ENCODE measurements at places on chromosomes 3 and 15. TPM values are rescaled to one million over a fixed set of nuclear protein-coding genes. Genes with fewer than 3 reads are reported as not detected.

The ZNF860 gene
- 4.4 TPM for total RNA-seq

DNA sequence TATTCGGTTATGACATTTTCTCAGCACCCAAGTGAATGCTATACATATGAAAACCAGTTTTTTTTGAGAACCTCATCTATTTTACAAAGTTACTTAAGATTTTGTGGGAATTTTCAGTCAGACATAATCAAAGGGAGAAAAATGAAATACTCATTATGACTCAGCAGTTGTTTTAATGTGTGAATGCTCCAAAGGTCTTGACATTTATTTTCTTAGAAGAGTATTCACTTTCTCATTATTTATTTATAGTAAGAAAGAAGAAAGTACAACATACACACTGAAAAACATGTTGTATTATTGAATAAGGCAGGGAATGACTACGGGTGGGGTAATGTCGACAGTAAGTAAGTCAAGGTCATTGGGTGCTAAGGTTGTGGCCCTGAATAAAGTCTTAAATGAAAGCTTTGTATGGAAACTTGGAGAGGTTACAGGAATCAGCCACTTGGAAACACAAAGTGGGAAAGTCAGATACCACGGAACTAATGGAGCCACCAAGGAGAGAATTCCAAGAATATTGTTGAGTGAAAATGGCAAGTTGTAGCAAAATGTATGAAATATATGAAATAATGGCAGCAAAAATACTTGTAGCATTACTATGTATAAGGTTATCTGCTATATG is 844.5 kb downstream of the TBL1XR1 start:
- no peak for DNase-seq

DNA sequence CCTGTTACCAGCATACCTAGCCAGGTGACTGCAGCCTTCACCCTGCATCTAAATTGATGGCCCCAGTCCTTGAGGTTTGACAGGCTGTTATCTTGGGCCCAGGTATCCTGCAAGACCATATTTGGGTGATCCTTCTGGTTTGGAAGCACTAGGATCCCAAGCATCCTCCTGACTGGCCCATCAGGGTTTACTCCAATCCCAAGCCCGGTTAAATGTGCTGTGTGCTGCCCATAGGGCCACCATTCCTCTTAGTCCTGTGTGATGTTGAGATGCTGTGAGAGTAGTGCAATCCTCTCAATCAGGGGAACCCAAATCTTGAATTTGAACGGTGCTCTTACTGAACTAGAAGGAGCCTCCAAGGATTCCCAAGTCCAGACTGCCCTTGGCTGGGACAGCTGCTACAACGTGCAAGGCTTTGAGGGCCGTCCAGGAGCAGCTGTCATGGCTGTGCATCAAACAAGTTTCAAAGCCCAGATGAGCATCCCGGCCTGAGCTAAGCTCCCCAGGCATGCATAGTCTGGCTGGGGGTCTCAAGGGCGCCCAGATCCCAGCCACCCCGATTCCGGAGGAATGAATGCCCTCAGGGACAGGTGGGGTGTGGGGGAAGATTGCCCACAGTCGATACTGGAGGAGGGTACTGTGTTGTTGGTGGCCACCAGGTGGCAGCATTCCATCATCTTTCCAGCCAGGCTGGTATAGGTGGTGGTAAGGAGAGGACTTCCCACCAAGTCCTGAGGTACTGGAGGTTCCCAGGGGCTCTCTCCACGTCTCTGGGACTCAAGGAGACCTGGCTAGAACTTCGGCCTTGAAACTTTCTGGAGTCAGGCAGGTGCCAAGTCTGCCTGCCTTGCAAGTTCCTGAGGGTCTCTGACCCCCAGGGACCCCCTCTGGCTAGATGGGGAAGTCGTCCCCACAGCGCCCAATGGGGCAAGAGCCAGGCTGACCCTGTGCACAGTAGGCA is 32.6 kb downstream of the RBM5 start:
- peak; percentile 84 for DNase-seq

The MELTF gene
- 3.4 TPM for total RNA-seq

DNA sequence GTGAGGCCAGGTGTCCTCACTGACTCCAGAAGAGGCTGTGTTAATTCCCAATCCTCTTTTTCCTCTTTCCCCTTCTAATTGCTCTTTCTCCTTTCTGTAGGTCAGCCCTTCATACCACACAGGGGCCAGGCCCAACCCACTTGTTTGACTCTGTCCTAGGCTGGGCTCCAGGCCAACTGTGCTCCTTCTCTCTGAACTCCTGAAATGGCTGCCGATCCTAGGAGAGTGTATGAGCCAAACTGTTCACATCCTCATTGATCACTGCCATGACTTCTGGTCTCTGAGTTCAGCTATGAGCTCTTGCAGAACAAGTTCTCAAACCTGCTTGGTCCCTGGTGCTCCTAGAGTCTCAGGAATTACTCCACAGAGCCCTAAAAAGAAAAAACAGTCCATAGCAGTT is 145.1 kb downstream of the VGLL4 start:
- DNase-seq = peak; percentile 69

GRCh38 chr15:50150851-50151250 is 31.1 kb upstream of the SLC27A2 start:
- DNase-seq = no peak

GRCh38 chr3:150439657-150440056 is 31.6 kb downstream of the TSC22D2 start:
- DNase-seq = no peak

- no peak for DNase-seq
Observed at GRCh38 chr3:156668073-156668763, 6.2 kb upstream of the TIPARP start.

The APOD gene
- total RNA-seq = 60.0 TPM
